Hippocampal formation (tissue), 2 donors: ENCODE measurements at places on chromosomes 1 and 21.

DNA sequence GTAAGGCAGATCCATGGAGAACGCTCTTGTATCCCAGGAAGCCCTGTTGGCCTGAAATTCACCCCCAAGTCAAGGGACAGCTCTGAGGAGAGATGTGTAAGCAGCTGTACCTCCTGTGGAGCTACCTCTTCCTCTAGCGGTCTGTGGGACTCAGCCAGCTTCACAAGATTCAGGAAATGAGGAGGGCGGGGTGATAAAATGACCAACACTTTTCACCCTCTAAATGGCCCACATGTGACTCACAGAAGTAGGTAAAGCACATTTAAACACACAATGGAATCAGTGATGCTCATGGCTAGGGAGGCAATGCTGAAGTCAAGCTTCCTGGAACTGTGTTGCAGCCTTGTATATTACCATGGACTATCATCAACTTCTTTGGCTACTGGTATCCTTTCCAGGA, at the start of gene SH2D1B:
Gene SH2D1B, minus strand, starts transcription at position 135 of the 400 bp plus-strand sequence. Its CDS starts 120 bp downstream, at position 15.
- DNase-seq = no peak

DNA sequence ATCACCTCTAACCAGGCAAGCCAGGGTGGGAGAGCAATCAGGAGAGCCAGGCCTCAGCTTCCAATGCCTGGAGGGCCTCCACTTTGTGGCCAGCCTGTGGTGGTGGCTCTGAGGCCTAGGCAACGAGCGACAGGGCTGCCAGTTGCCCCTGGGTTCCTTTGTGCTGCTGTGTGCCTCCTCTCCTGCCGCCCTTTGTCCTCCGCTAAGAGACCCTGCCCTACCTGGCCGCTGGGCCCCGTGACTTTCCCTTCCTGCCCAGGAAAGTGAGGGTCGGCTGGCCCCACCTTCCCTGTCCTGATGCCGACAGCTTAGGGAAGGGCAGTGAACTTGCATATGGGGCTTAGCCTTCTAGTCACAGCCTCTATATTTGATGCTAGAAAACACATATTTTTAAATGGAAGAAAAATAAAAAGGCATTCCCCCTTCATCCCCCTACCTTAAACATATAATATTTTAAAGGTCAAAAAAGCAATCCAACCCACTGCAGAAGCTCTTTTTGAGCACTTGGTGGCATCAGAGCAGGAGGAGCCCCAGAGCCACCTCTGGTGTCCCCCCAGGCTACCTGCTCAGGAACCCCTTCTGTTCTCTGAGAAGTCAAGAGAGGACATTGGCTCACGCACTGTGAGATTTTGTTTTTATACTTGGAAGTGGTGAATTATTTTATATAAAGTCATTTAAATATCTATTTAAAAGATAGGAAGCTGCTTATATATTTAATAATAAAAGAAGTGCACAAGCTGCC, 19.8 kb downstream of the CSF1 start:
- DNase-seq = no peak

GRCh38 chr1:109689844-109690405, 2.3 kb downstream of the GSTM1 start:
- DNase-seq = no peak

DNA sequence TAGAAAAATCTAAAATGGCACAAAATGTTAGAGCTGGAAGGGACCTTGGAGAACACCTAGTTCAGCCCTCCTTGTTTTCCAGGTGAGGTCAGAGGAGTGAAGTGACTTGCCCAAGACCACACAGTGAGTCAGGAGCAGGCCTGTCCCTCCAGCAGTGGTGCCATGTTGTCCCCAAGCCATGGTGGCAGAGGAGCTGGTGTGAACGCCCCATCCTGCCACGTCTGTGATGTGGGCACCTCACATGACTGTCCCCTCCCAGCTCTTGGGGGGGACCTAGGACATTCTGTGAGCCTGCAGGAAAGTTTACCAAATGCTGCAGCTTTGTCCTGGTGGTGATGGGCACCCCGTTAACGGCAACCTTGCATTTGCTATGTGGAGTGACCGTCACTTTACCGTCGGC, 66.2 kb downstream of the SCCPDH start:
- no peak for DNase-seq

DNA sequence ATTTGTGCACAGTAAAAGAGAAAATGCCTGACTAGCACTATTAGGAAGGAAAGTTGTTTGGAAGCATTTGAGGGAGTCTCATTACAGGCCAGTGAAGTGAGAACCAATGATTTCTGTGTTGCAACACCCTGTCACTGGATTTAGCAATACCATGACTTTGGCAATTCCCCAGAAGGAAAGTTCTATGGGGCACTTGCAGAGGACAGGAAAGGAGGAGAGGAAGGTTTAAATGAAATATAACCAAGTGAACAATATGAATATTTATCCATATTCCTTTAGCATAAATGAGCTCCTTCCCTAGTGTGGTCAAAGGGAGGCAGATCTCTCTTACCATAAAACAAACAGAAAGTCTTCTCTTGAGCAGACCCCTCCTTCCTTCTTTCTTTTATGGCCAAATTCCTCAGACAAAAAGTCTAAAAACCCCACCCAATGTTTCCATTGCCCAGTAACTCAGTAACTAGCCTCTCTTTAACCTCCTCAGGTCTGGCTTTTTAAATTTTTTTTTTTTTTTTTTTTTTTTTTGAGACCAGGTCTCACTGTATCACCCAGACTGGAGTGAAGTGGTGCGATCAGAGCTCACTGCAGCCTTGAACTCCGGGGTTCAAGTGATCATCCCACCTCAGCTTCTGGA, 5.5 kb downstream of the TLR5 start:
- DNase-seq = no peak

DNA sequence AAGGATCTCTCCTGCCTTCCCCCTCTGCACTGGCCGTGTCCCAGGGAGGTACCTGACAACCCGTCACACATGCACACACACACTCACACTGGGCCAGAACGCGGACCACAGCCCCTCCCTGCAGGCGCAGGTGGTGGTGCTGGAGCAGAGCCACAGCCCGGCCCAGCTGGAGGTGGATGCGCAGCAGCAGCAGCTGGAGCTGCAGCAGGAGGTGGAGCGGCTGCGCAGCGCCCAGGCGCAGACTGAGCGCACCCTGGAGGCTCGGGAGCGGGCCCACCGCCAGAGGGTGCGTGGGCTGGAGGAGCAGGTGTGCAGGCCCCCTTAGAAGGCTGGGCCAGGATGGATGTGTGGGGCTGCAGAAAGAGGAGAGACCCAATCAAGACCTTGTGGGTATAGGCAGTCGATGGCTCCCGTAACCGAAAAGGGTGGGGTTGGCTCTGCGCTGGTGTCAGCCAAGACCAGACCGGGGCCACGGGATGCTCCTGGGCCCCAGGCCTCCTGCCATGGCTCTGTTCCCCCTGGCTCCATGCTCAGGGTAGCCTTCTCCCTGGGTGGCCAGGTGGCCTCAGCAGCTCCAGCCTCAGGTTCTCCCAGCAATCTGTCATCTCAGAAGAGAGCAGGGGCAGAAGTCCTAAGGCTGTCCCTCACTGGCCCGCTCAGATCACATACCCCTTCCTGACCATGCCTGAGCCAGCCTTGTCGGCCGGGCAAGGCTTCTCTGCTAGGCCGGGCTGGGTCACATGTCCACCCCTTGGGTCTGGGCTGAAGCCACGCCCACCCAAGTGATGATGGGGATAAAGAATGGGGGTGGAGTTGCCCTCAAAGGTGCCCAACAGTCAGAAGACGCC, 8.9 kb downstream of the MFAP2 start:
- DNase-seq = no peak

DNA sequence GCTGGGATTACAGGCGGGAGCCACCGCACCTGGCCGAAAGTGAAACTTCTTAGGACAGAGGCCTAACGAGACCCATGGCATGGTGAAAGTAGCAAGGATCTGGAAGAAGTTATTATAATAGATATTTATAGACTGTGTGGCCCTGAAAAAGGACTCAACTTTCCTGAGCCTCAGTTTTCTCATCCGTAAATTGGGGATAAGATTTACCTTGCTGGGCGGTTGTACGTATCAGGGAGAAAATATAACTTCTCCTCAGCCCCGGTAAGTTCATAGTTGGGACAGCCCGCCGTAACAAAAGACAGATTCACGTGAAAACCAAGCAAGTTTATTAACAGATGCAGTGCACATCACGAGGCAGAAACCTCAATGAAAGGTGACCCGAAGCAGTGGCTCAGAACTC, 5.5 kb upstream of the PIK3CD start:
- DNase-seq = no peak

GRCh38 chr1:78491451-78492071, 787 bp downstream of the PTGFR start:
- no peak for DNase-seq

GRCh38 chr21:42781150-42781970, 98.0 kb downstream of the WDR4 start:
- DNase-seq = no peak

DNA sequence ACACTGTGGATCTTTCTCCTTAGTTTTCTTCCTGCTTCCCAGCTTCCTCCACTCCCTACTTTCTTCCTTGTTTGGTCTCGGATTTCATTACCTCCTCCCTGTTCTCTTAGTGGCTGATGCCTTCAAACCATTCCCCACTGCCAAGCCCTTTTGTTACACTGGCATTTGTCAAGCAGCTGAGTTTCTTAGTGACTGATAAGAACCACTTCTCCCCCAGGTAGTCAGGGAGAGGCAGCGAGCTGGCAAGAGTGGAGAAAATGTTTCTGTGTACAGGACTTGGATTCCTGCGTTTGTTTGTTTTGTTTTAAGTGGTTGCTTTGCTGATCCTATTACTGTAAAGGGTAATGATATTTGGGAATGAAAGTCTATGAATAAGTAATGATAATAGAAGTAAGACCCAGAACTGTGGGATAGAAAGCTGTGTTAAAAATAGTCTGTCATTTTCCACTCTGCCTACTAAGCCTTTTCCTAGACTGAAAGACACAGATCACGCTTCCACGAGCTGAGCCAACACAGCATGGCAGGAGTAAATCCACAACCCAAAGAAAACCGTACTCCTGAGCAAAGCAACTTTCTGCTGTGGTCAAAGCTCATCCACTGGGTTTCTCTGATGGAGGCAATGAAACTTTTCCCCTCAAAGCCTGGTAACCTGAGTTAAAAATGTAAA, 10.1 kb upstream of the SERTAD4 start:
- DNase-seq = no peak

GRCh38 chr1:239558991-239559390, 172.6 kb downstream of the CHRM3 start:
- DNase-seq = no peak

- DNase-seq = no peak
Observed at GRCh38 chr1:47351305-47351704, 17.7 kb downstream of the CMPK1 start.

DNA sequence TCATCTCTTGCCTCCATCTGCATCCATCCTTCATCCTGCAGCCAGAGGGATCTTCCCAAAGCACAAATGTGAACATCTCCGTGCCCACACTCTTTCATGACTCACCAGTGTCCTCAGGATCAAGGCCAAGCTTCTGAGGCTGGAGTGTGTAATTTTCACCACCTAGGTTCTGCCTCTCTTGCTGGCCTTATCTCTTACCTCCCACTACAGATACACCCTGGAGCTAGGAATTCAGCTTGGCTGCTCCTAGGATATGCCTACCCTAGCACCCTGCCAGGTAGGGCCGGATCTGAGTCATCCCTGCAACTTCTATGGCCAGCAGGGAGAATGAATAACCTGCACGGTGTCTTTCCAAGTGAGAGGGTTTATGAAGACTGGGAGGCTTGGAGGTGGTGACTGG, 208.7 kb upstream of the CSF3R start:
- no peak for DNase-seq

DNA sequence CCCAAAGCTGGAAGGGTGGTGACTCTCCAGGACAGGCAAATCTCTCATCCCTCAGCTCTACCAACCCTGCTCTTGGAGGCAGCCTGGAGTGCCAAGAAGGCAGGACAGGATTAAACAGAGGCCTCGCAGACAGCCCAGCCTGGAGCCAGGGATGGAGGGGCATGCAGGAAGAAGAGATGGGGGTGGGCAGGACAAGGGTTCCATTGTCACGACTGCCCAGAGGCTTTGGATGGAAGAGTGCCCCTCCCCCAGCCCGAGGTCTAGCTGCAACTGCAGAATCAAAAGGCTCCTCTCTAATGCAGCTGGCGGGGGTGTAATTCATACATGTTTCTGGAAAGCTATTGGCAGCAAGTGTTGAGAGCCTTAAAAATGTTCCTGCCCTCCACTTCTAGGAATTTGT, 8.8 kb downstream of the RAB7B start:
- DNase-seq = peak; percentile 94

- DNase-seq = no peak
Observed at GRCh38 chr1:200207711-200208126, 180.2 kb downstream of the NR5A2 start.

DNA sequence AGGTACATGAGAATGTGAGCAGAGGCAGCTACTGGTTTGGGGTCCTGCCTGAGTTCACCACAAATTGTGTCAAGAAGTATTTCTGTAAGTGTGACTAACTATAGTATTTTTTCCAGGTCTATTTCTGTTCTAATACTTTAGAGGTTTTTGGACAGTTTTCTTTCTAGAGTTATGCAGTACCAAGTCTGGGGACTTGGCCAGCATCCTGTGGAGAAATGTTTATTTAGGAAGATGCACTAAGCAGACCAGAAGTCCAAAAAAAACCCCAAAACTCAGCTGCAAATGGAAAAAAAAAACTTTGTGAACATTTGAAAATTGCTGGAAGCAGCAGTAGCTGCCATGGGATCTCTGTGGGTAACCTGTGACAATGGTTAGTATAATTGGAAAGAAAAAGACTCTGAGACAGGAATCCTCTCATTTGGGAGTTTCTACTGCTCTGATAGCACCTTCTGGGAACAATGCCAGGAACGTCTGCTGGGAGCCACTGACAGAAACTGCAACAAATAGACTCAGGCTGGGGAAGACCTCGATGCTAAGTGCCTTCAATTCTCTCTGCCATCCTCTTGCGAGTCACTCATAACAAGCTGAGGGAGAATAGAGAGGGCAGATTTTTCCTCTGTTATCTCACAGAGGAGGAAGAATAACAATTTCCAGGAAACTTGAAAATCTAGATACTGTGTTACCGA, 37.6 kb downstream of the OR10R2 start:
- DNase-seq = no peak

- DNase-seq = no peak
Observed at GRCh38 chr1:211490821-211491415, 1.0 kb downstream of the RD3 start.

DNA sequence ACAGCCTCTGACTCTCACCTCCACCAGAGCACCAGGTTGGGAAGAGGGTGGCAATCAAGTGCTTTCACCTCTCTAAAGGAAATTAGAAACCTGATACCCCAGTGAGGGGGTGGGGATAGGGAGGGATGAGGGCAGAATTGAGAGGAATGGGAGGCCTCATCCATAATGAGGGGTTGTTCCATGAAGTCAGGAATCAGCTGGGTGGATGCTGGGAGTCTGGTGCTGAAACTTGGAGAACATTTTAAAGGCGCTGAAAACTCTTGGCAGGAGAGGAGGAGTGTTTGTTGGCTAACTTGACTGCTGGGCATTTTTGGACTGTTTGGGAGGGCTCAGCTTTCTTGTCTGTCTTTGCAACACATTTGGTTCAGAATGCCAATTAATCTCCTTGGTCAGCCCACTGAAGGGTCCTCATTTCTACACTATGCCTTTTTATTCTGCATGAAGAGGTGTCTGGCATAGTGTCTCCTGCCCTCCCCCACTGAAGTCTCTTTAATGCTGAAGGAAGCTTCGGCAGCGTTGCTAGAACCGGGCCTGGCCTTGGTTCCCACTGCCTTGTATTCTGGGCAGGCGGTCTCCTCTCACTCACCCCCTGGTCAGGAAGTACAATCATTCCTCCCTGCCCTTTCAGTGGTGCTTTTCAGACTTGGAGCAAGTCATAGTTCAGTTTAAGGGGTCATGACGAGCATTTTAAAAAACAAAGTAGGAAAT, 2.2 kb downstream of the PHGDH start:
- DNase-seq = peak; percentile 44

- no peak for DNase-seq
Observed at GRCh38 chr1:145995964-145996432, 381 bp downstream of the TXNIP start.

- no peak for DNase-seq
Observed at GRCh38 chr1:40381268-40382107, 8.0 kb downstream of the SMAP2 start.

- peak; percentile 72 for DNase-seq
Observed at GRCh38 chr1:155218854-155219591, 10.5 kb downstream of the MTX1 start.
